Activated gamma-delta T cell treated with Interleukin-2 at 50 U/mL for 16 hours (primary cell): ENCODE measurements at places on chromosomes 12 and 14.
A peak's percentile ranks its signal among the peaks of the same experiment; 100 is the strongest.

DNA sequence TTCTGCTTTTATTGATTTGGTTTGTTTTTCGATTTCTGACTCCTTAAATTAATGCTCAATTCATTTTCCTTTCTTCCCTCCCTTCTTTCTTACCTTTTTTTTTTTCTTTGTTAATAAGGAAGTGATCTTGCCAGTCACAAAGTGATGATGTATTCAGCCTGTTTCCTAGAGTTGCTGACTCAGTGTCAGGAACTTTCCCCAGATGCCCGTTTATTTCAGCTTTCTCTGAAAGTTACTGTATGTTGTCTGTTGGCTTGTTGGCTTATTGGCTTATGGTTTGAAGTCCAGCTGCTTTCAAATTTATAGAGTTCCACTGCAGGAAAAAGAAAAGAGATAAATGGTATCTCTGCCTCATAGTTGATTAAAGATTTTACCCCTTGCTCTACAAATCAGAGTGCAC, 12.4 kb upstream of the SLC6A15 start:
- no peak for DNase-seq

DNA sequence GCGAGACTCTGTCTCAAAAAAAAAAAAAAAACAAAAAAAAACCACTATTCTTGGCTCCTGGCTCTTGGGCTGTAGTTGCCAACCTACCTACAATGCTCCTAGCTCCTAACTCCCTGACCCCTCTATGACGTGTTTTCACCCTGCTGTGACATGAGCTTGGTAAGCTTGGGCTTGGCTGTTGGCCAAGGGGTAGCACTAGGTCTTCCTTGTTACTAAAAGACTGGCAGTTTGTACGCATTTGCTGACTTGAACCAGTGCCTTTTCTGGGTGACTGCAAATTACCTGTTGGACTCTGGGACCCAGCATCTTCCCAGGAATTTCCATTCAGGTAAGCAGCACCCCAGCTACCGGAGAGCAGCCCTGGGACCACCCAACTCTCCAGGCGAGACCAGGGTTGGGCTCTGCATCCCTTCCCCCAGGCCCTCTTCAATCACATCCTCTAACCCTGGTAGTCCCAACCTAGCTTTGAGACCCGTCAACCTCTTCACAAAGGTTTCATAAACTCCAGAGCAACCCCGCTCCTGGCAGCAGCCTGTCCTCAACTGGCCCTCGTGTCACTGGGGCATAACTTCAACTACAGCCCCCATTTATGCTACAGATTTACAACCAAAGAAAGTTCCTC, 8.3 kb downstream of the CDK2AP1 start:
- no peak for DNase-seq

GRCh38 chr14:50023671-50024490, 92.5 kb downstream of the VCPKMT start:
- no peak for DNase-seq

DNA sequence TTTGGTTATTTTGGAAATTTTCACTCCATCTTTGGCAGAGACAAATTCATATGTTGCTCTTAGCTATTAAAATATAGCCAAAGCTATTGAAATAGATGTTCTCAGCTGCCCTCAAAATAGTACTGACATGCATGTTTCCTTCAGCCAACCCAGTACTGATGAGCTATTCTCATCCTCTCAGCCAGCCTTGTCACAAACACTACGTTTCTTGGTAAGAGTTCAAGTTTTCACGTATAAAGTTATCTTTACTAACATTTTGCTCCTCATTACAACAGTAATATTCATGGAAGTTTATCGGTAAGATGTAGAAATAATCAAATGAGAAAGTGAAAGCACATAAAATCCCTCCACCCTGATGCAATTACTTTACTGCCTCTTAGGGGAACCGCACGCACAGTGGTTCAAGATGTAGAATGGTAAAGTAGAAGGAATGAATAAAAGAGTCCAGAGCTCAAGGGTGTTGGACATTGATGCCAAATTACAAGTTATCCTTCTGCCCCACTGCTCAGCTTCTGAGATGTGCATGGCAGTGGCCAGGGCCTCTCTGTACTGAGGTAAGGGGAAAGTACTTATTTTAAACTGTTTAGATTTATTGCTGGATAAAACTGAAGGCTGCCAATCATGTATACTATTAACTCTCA, 20.7 kb downstream of the GCH1 start:
- no peak for DNase-seq

- no peak for DNase-seq
Observed at GRCh38 chr12:112327209-112327938, 54.9 kb downstream of the HECTD4 start.

- no peak for DNase-seq
Observed at GRCh38 chr12:121062391-121063045, 23.5 kb upstream of the OASL start.

DNA sequence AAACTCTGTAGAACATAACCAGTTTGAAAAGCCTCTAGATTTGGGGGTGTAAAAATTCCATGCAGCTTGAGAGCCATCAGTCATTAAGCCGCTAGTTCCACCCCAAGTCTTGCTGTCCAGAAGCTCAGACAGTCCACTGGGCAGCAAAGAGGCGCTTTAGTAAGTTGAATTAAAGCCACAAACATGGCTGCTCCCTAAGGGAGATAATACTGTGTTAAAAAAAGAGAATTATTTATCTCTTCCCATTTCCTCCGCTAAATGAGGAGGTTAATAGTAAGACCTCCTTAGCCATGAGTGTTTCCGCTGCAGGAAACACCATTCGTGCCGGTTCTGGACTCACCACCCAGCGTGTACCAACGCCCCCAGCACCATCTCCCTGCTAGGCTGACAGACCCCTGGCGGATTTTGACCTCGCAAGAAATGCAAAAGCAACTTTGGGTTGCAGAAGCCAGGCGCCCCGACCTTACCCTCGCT, 536 bp downstream of the TM7SF3 start:
- DNase-seq: no peak

DNA sequence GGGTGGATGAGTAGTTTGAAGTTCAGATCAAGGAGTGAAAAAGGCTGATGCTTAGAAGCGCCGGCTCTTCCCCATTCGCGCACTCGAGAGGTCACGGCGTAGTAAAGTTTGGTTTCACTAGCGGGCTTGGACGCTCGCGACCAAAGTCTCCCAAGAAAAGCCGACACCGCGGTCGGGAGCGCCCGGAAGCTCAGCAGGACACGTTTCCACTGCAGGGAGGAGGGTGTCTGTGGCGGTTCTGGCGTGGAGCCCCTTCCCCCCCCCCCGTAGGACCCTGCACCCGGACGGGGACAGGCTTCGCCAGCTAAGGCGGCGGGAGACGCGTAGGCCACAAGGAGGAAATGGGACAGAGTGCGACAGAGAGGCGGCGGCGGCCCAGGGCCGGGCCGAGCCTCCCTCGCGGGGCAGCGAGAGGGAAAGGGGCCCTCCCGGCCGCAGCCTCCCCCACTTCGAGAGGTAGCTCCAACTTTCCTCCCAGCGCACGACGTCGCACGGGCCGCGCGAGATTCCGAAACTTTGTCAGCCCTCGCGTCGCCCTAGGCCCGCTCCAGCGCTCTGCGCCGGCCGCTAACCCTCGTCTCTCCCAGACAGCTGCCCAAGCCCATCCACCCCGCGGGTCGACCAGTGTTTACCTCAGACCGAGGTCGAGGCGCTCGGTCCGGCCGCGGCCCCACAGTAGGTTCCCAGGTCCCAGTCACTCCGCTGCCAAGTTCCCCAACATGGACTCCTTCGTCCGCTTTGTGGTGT, 480 bp downstream of the SCAF11 start:
- peak; percentile 45 for DNase-seq

GRCh38 chr12:100717733-100718067, 76.9 kb upstream of the ANO4 start:
- no peak for DNase-seq

DNA sequence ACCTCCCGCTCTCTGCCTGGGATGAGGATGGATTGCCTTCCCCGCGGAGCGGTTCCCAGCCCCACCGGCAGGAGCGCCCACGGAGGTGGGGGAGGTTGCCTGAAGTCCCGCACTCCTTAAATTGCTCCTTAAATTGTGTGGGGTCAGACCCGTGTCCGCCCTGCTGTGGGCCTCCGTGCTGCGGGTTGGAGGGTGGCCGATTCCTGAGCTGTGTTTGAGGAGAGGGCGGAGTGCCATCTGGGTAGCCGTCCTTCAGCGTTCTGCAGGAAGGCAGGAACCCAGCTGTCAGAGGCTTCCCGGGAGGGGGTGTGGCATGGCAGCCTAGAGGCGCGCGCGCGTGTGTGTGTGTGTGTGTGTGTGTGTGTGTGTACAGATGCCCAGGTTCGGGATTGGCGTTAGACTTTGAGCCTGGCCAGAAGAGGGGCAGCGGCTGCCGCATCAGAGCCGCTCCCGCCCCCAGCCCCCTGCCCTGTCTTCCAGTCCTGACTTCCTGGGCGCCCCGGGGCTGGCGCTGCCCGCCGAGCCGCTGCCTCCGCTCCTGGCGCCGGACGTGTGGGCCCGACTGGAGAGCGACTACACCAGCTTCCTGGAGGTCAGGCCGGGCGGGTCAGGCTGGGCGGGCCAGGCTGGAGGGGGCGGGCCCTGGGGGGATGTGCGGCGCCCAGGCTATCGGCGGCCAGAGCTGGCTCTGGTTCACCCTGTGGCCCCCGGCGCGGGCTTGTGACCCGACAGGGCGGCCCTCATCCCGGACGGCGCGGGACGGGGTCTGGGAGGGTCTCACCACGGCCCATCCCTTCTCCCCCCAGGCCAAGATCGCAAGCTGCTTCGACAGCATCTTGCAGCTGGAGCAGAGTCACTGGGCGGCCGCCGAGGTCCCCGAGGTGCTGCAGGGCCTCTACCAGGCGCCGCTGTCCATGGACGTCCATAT, 9.2 kb downstream of the EXOC3L4 start:
- DNase-seq: no peak

GRCh38 chr12:74551291-74551690, 13.7 kb downstream of the ATXN7L3B start:
- no peak for DNase-seq
